ENCODE measurements at places on chromosomes 2 and 18.

GRCh38 chr2:152730591-152731333 is 12.3 kb downstream of the ARL6IP6 start:
- peak; percentile 52 for DNase-seq

DNA sequence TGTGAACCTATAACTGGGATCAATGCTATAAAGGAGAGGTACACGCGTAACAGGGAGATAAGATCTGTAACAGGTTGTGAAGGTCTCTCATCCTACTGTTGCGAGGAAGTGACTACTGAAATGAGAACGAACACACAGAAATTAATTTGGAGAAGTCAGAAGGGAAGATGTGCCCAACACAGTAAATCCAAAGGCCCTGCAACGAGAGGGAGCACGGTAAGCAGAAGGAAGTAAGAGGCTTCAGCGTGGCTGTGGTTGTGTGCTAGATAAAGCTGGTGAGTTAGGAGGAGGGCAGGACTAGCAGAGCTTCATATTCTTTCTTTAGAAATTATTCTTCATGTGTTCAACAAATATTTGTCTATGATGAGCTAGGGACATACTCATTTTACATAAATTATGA is 2.5 kb upstream of the ATG16L1 start:
- DNase-seq = peak; percentile 67

DNA sequence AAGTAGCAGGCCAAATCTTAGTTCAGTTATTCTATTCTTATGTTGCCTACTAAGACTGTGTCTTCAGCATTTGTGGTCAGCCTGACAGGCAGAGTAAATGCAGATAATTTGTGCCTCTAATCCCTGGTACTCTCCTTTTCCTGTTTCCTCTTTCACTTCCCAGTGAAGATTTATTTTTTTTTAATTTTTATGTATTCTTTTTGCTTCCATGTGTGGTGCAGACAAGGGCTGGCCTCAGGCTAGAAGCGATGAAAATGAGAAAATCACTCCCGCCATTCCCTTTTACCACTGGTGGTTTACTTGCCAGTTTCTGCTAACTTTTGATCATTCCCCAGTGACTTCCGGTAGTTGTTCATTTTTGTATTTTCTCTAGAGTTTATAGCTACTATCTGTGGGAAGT is 30.9 kb downstream of the DSEL start:
- DNase-seq = no peak

- DNase-seq = no peak
Observed at GRCh38 chr2:48747319-48747718, 8.2 kb downstream of the LHCGR start.

DNA sequence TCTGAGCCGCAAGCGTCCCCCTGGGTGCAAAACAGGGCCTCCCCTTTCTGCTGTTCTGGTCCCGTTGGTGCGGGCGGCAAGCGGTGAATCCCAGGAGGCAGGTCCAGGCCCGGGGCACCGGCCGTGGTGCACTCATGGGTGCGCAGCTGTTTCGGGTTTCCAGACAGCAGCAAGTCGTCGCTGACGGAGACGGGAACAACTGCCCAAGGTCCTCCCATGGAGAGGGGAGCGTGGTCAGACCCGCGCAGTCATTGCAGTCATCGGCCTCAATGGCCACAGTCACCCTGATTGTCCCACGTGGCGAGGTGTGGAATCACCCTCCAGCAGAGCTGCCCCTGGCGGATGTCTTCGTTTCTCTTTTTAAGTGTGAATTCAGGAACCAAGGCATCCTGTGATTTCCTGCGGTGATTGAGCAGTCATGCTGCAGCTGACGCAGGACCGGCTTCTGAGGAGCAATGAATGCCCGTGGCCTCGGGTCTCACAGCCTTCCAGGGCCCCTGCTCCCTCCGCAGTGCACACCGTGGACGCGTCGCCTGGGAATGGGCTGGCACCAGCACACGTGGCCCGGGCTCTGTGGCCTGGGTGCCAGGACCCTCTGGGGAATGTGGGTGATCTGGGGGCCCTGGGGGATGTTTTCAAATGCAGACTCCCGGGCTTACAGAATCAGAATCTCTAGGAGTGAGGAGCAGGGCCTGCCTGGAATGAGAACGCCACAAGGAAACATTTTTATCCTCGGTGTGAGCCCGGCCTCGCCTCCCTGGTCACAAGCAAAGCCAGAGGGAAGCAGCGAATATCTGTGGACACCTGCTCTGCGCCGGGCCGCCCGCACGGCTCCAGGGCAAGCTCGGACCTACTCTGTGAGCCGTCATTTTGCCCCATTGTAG is 244.2 kb upstream of the SALL3 start:
- no peak for DNase-seq

GRCh38 chr2:115757286-115757685 is 1314.8 kb downstream of the DPP10 start:
- no peak for DNase-seq

DNA sequence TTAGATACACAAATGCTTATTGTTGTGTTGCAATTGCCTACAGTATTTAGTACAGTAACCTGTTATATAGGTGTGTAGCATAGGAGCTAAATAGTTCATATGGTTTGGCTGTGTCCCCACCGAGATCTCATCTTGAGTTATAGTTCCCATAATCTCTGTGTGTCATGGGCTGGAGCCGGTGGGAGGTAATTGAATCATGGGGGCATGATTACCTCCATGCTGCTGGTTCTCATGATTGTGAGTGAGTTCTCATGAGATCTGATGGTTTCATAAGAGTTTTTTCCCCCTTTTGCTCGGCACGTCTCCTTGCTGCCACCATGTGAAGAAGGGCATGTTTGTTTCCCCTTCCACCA is 190.5 kb upstream of the SESTD1 start:
- DNase-seq = no peak

- DNase-seq = no peak
Observed at GRCh38 chr2:40388161-40388560, 63.7 kb downstream of the SLC8A1 start.

GRCh38 chr18:60372596-60372995 is at the start of gene MC4R:
TSS of gene MC4R (minus strand) at chr18:60372775. CDS start at chr18:60372349, 426 bp downstream.
- no peak for DNase-seq

GRCh38 chr2:74512744-74513604 is 1.3 kb upstream of the TLX2 start:
- no peak for DNase-seq

GRCh38 chr18:55141318-55141717 is 182.1 kb upstream of the CCDC68 start:
- DNase-seq = no peak

GRCh38 chr2:119996148-119996547 is 16.7 kb upstream of the EPB41L5 start:
- no peak for DNase-seq

GRCh38 chr18:39453882-39454281 is 1888.3 kb upstream of the CELF4 start:
- DNase-seq = no peak

- DNase-seq = no peak
Observed at GRCh38 chr2:57760381-57760801, 286.2 kb upstream of the VRK2 start.

DNA sequence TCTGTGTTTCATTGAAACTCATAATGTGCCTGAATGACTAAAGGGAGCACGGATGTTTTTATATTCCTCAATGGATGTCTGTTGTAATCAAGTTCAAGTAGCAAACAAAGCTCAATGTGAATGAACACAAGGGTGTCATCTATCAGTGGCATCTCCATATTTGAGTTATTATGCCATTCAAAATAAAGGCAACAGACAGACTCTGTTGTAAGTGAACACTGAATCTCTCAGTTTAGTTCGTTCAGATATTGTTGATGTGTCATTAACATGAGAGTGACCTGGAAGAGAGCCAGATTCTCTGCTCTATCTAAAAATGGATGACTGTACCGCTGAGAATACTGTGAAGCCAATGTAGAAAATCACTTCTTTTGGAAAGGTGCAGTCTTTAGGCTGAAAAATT is 118.7 kb downstream of the NUP35 start:
- no peak for DNase-seq

- DNase-seq = peak; percentile 69
Observed at GRCh38 chr2:98158305-98158704, 71.3 kb downstream of the VWA3B start.

GRCh38 chr2:176172007-176172894 is 15.1 kb downstream of the HOXD3 start:
- no peak for DNase-seq
